ENCODE measurements at places on chromosomes 12 and 14.

GRCh38 chr12:57603815-57604453, 690 bp upstream of the DTX3 start:
- no peak for DNase-seq

- DNase-seq = no peak
Observed at GRCh38 chr12:90897986-90898385, 57.0 kb downstream of the CCER1 start.

GRCh38 chr14:99050309-99050708, 221.7 kb downstream of the BCL11B start:
- no peak for DNase-seq

DNA sequence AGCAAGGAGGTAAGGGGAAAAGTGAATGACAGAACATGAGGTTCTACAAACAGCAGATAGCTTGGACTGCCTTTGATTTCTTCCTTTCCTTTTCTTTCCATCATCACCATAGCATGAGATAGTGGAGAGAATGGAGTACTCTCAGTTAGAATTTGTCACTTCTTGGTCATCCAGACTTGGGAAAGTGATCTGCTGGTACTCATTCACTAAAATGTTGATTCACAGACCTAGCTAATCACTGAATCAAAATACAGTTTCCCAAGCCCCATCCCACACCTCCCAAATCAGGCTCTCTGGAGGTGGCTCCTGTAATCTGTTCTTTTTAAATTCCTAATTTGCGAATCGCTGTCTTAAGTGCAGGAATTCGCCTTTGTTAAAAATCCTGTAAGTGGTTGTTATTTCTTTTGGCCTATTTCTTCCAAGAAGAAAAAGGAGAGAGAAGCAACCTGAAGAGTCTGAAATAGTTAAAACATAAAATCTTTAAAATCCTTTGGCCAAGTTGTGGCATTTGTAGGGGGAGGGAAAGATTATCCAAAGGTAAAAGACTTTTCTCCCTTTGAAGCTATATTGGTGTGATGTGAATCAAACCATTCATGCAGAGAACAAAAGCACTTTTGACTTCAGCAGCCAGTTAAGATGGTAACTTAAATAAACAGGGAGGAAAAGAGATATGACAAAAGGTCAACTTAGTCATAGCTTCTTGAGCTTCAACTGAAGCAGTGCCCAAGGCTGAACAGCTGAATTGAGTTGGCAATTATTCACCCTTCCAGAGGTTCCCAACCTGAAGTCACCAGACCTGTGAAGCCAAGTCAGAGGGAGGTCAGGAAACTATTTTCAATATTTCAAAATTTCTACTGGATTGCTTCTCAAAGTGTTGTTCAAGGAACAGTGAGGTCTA, 255.1 kb upstream of the KRR1 start:
- no peak for DNase-seq

DNA sequence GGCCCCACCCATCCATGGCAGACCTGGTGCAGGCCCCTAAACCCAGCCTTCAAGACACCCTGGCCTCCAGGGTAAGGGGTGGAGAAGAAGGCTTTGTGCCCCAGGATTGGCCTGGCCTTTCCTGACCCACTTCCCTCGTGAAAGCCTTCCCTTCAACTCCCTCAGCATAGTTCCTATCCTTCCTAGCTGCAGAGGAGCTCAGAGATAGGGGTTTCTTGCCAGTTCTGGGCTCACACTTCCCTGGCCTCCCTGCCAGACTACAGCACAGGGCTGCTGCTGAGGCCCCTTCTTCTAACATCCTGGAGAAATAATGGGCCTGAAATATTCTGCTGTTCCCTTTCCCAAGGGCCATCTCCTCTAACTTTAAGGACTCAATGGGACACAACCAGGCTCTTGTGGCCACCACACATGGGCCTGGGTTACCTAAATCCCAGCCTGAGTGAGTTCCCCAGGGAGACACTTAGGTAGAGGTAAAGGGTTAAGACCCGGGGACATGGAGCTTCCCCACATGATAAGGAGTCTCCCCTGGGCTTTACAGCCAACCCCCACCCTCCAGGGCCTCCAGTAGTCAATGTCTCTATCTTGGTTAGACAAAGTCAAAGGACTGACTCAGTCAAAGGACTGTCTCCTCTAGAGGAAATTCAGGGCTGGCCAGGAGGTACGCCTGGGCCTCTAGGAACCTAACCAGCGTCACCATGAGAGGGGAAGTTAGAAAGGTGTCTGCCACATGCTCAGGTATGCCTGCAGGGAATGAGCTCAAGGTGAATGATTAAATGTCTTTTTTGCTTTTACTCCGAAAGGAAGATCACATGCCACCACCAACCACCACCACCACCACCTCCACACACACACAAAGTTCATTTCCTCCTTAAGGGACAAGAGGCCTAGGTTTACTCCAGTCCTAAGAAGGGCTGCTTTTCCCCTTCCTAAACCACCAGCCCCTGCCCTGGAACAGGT, 7.1 kb downstream of the ZFP36L1 start:
- DNase-seq = peak; percentile 62

- DNase-seq = no peak
Observed at GRCh38 chr12:127620735-127621355, 646.1 kb upstream of the TMEM132C start.

- no peak for DNase-seq
Observed at GRCh38 chr12:47549258-47549657, 156.6 kb downstream of the RPAP3 start.

DNA sequence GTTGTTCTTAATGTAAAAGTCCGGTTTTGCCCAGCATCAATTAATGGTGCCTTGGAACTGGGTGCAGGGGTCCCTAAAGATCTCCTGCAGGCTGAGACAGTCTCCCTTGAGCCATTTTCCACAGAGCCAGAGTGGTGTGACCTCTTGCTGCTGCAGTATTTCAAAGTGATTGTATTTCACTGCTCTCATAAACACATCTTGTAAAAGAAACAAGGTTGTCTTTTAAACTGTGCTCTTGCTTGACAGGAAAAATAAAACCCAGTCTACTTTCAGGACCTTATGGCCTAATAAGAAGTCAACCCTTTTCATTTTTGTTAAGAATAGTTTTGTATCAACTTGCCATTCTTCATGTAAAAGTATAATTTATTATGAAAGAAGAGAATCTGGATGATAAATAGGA, 44.7 kb downstream of the TMEM117 start:
- no peak for DNase-seq

DNA sequence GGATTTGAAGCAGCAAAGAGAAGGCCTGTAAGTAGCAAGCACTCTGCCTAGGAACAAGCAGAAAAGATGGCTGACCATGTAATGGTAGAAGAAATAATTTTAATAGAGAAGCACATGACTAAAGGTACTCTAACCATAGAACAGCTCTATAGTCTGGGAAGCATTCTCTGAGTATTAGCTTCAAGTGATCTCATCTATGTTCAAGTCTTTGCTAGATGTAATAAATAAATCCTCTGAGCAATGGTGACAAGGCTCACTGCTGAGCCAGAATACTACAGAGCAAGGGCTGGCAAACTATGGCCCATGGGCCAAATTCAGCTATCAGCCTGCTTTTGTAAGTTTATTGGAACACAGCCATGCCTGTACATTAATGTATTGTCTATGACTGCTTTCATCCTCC, 84.8 kb downstream of the PEBP1 start:
- no peak for DNase-seq

- DNase-seq = no peak
Observed at GRCh38 chr14:28756269-28756883, 10.2 kb upstream of the FOXG1 start.

DNA sequence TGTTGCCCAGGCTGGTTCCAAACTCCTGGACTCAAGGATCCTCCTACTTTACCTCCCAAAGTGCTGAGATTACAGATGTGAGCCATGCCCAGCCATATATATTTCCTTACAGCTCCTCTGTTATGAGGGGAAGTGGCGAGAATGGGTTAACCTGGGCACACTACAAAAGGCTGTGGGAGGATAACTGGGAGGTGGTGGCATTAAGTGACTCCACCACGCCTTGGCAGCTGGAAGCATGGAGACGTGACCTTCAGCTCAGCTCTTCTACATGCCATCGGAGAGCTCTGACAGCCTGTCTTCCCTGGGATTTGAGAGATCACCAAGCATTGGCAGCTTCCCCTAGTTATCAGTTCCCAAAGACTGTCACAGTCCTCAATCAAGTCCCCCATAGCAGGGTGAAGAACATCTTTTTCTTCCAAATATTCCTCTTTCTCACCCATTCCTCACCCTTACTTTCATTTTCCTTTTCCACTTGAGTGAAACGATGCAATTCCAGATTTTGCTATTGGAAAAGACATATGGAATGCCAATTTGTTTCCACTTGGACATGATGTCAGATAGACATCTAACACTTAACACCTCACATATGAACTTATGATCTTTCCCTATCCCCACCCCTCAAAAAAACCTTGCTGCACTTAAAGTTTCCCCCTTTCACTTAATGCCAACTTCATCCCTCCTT, 48.5 kb downstream of the PHLDA1 start:
- no peak for DNase-seq

DNA sequence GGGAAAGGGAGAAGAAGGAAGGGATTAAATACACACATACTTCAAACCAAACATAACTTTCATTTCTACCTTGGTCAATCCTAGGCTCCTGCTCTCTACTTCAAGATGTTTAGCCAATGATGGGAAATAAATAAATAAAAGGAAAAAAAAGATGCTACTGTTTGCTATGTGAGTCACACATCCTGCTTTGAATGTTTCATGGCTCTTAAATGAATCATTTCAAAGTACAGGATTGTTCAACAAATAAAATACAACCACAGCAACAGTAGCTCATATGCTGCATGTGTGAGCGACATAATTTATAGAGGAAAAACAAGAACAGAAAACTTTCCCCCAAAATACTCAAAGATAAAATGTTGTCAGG, 54.3 kb upstream of the NPFF start:
- no peak for DNase-seq

GRCh38 chr14:86852530-86852929, 1140.5 kb downstream of the GALC start:
- no peak for DNase-seq

DNA sequence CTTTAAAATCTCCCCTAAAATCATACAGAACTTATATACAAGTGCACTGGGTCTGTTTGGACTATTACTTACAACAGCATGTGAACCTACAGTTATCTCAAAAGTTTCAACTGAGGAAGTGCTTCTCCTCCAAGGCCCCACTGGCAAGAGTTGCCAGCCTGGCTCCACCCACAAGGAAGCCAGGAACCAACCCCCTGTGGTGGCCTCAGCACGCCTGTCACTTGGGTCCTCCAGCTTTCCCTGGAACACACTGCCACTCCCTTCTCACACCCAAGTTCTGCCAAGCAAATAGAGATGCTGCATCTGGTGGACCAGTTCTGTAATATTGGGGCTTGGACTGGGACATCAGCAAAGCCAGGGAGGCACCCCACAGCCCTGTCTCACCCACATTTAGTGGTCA, 115.4 kb downstream of the GCH1 start:
- DNase-seq = no peak

DNA sequence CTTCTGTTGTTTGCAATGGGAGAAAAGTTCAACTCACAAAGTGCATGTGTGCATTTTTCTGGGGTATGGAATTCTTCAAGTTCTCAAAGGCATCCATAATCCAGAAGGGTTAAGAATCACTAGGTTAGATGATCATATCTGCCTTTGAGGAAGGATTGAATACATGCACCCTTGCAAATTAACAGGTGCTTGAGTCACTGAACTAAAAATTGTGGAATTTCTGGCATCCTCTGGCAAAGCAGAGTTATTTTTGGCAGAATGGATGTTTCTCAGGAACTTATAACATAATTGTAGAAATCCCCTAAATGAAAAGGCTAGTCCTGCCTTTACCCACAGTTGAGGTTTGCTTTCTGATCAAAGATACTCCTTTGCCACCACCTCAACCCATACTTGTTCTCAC, 136.5 kb upstream of the DYRK2 start:
- DNase-seq = no peak

DNA sequence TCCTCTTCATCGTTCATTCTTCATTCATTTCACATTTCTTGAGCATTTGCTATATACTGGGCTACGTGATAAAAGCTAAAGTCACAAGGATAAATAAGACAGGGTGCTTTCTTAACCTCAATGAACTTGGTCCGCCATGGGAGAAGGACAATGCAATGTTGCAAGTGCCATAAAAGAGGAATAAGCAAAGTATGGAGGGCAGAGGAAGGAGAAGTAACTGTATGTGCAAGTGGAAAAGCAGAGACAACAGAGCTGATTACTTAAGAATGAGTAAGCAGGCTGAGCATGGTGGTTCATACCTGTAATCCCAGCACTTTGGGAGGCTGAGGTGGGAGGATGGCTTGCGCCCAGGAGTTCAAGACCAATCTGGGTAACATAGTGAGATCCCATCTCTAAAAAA, 14.4 kb downstream of the AREL1 start:
- DNase-seq = no peak

- DNase-seq = no peak
Observed at GRCh38 chr12:11618046-11618445, 31.4 kb upstream of the ETV6 start.

GRCh38 chr12:30896461-30896860, 30.1 kb upstream of the TSPAN11 start:
- DNase-seq = no peak

DNA sequence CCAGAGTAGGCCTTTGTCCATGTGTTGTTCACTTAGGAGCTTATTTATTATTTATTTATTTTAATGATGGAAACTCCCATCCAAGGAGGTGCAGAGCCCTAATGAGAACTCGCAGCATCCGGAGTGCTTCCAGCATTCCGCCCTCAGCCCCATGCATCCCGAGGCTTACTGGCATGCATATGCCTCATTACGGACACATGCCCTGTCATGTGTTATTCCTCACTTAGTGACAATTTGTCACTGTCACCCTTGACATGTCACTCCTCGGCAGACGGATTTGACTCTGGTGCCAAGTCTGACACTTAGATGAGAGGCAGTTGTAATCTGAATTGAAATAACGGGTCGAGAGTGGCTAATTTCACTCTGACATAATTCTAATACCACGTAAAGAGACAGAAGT, 132.8 kb downstream of the VRK1 start:
- no peak for DNase-seq

- no peak for DNase-seq
Observed at GRCh38 chr12:117010693-117011451, 88.3 kb downstream of the TESC start.

- DNase-seq = no peak
Observed at GRCh38 chr12:697481-697880, 34.2 kb upstream of the NINJ2 start.

GRCh38 chr14:102499401-102500157, 10.0 kb downstream of the ANKRD9 start:
- no peak for DNase-seq

DNA sequence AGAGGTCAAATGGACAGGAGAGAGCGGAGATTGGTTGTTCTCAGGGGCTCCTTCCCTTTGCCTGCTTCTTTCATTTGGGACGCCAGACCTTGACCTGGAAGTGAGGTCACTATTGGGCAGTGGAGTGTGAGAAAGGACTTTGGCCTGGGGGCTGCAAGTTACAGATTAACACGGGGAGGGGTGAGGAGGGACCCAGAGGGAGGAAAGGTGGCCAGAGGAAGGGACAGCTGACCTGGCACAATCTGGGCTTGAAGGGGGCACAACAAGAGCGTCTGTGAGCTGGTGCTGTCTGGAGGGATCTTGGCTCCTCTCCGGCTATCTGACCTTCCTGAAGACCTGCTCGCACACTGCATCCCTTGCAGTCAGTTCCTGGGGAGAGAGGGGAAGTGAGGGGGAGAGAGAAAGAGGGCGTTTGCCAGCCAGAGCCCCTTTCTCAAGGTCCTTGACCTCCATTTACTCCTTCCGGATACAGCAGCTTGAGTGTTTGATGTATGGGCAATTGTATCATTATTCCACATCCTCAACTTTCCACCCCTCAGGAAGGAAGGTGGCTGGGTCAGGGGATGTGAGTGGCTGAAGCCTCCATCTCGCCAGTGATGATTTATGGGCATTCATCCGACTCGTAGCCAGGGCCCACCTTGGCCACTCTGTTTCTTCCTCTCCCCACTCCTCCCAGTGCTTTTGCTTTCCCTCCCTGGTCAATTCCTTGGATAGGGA, 4.7 kb downstream of the RBP5 start:
- DNase-seq = no peak

- peak; percentile 89 for DNase-seq
Observed at GRCh38 chr14:74018586-74019407, at the start of the genes BBOF1 and ENTPD5. TSS of gene BBOF1 (plus strand) at chr14:74019349. CDS start at chr14:74019479, 130 bp downstream. TSS of gene ENTPD5 (minus strand) at chr14:74019288. CDS start at chr14:73988102, 31,186 bp downstream.

Measured in activated T-cell treated with anti-CD3 and anti-CD28 coated beads, Interleukin-2, amount 50 U/mL, for 24 hours (primary cell).